ENCODE measurements at places on chromosomes 16 and 17.

DNA sequence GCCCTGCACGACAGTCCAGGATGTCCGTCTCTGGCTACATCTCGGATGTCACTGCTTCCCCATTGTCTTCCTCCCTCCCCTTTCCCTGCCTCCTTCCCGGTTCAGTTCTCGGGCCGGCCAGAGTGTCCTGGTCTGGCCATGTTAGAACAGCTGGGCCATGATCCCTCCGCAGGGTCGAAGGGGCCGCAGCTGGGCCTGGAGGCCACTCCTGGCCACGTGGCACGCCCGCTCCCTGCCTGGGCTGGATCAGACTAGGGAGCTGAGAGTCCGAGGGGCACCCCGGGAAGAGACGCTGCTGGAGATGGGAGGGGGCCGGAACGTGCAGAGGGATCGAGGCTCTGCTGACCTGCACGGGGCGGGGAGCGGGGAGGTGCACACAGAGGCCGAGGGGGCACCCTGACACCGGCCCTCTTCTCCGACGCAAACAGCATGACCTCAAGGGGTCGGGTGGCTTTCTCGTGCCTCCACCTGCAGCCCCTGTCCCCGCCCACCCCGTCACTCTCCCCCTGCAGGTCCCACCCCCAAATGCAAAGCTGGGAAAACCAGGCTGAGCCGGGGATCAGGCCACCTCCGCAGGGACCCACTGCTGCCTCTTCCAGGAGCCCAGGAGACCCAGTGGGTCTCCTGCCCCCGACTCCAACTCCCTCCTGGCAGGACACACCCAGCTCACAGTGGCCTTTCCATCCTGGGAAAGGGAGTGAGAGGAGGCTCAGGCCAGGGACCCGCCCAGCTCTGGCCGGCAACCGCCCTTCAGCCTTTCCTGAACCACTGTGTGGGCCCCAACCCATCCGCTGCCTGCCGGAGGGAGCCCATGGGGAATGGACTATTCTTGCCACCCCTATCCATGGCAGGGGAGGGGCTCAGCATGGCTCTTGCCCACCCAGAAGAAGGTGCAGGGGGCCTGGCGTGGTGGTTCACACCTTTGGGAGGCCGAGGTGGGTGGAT, 38.5 kb downstream of the CTU2 start:
- DNase-seq, result no peak

DNA sequence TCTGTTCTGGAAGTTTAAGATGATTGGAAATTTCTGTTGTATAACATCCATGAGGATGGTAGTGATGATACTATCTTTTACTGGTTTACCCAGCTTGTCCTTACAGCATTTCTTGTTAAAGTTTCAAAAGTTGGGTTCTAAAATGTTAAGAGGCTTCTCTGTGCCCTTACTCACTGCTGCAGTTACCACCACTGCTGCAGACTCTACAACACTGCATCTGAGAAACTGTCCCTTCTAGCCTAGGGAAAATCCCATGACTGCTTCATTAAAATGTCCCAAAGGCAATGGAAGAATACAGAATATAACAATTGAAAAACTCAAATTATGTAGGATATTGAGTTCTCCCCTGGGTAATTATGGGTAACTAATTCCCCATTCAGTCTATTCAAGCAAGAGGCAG, 3.8 kb upstream of the NSRP1 start:
- DNase-seq, result no peak

GRCh38 chr16:30896889-30897733, 697 bp downstream of the CTF1 start:
- DNase-seq, result peak; percentile 65

GRCh38 chr16:11205065-11205699, 50.8 kb downstream of the SOCS1 start:
- DNase-seq, result no peak

GRCh38 chr17:79609049-79609589, 1.7 kb downstream of the RBFOX3 start:
- DNase-seq, result no peak

DNA sequence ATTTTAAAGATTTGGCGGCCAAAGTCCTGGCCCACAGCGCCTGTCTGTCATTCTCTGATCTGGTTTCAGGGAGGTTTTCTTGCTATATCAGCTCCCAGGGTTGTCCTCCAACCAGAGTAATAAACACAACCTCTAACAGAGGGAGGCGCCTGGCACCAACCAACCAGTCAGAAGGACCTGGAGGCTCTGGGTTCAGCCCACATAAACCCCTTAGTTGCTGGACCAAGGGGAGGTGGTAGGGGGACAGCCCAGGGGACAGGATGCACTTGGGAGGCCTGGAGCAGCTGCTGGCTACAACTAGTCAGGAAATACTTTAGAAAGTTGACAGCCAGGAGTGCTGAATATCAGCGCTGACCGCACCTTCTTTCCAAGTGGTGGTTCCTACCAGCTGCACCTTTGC, 41.7 kb upstream of the CDRT4 start:
- no peak for DNase-seq

- no peak for DNase-seq
Observed at GRCh38 chr17:31596382-31597323, 205.2 kb downstream of the RAB11FIP4 start.

DNA sequence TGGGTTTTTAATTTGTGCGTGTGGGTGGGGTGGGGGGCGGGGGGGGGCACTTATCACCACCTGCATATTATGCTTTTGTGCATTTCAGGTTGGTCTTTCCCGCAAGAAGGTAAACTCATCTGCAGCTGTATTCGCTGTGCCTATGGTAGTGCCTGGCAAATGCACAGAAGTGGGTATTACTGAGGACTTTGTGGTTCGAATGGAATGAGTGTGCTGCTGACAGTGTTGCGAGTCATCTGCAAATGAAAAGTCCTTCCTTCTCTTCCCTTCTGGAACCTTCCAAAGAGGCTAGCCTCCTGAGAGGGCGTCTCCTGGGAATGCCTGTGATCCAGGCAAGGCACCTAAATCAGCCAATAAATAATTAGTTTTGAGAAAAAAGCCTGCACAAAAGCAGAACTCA, 532.9 kb downstream of the MAF start:
- no peak for DNase-seq

DNA sequence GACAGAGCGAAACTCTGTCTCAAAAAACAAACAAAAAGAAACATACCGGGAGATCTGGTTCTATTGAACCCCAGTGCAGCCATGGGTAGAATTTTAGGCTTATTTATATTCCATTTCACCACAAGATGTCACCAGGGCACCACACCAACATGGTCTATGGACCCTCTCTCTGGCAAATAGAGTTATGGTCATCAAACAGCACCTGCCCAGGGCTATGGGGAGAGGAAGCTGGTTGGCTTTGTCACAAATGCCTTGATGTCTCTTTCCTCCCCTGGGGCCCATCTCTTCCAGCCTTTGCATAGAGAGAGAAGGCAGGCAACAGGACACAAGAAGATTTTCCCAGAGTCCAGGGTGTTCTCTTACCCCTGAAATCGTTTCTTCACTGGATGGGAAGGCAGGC, 128.4 kb downstream of the WWOX start:
- no peak for DNase-seq

- no peak for DNase-seq
Observed at GRCh38 chr17:55410722-55411462, 10.7 kb downstream of the MMD start.

DNA sequence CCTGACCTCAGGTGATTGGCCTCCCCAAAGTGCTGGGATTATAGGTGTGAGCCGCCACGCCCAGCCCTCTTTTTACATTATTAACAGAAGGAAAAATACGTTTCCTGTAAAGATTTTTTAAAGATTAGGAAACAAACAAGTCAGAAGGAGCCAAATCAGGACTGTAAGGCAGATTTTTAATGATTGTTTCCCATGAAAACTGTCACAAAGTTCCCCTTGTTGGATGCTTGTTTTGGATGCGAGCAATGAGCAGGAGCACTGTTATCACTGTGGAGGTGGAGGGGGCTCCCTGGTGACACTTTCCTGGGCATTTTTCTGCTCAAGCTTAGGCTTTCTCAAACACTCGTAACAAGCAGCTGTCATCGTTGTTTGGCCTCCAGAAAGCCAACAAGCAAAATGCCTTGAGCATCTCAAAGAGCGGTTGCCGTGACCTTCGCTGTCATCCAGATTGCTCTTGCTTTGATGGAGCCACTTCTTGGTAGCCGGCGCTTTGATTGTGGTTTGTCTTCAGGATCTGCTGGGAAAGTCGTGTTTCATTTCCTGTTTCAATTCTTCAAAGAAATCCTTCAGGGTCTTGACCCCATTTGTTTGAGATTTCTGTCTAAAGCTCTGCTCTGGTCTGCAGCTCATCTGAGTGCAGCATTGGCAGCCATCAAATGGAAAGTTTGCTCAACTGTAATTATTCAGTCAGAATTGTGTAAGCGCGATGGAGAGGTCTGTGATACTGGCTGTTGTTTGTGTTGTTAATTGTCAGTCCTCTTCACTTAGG, 128.7 kb downstream of the RPTOR start:
- no peak for DNase-seq

GRCh38 chr16:66427871-66428681, 981 bp downstream of the BEAN1 start:
- no peak for DNase-seq

- no peak for DNase-seq
Observed at GRCh38 chr16:4392382-4393239, 21.0 kb downstream of the VASN start.

DNA sequence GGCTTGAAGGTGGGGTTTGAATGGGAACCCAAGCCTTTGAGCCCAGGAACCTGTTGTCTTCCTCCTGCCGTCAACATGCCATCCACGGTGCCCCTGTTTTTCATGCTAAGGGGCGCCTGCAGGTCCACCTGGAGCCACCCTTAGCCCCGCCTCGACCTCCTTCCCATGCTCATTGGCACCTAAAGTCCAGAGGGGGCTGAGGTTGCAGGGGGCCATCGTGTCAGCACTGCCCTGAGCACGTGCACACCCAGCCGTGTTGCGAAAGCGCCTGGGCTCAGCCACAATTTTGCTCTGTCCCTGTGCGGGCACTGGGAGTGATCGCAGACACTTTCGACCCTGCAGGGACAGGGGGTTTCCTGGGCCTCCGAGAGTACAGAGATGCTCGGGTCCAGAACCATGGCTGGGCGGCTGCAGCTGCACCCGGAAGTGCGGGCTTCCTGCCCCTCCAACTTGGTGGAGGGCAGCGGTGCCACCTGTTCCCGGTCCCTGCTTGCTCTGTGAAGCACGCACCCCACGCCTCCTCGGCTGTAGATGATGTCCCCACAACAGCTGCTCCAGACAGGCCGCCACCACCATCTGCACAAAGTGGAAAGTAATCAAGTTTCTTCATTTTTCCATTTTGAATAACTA, 454.7 kb downstream of the CDH8 start:
- DNase-seq, result no peak

DNA sequence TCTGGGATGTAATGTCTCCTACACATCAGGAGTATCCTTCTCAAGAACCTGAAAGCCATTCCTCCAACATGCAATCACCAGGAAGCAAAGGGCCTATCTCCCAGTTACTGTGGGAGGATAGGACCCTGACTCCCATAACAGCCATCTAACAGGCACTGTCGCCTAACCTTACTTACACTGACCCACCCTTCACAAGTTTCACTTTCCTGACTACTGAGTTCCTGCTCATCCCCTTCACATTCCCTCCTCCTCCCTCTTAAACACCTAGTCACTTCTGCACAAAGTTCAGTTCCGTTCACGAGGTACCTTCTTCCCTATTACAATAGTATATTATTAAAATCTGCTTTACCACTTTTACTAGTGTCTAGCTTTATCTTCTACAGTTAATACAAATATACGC, 1.3 kb downstream of the C17orf67 start:
- no peak for DNase-seq

DNA sequence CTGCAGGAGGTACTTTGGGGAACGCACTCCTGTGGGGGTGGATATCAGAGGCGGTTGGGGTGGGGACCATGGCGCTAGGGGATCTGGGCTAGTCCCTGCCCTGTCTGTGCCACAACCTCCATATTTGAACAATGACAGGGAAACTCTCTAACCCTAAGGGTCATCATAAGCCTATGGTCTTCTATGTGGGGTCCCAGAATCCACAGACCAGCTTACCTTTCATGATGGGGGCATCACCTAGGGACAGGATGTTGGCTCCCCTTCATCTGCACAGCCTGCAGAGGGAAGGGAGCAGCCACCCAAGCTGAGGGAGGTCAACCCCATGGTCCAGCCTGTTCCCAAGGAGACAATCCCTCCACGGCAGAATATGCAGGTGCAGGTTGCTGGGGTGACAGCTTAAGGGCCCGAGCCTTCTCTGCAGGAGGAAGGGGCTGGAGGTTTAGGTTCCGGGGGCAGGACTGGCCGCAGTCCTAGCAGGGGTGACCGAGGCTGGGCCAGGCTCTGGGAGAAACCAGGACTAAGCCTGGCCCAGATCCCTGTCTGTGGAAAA, 1.7 kb downstream of the ORAI3 start:
- DNase-seq, result no peak

DNA sequence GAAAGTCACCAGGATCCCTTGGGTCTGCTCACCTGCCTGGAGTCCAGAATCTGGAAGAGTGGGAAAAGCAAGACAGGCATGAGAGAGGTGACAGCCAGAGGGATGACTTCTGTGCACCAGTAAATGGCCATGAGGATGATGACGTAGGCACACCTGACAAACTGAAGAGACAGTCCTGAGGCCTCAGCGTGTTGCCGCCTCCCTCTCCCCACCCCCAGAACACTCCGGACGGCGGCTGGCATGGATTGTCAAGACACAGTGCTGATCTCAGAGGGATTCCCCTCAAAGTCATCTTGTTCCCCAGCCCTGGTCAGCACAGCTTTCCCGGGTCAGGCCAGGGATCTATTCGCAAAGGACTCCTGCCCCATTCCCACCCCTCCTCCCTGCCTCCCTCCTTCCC, 6.2 kb downstream of the SLC13A5 start:
- DNase-seq, result no peak

DNA sequence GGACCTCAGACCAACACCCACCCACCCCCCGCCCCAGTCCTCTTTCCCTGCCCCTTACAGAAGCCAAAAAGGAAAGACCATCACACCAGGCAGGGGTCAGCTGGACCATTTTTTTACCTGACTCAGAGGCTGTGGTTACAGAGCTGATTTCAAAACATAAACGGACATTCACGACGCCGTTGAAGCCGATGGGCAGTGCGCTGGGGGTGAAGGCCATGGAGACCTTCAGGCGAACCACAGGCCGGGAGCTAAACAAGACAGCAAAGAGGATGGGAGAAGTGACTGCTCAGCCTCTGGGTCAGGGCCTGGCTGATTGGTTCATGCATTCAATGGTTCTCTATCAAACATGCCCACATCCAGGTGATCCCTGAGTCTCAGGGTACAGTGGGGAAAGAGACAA, 24.1 kb downstream of the HASPIN start:
- no peak for DNase-seq

GRCh38 chr17:82882715-82883418, 43.0 kb upstream of the ZNF750 start:
- DNase-seq, result peak; percentile 86

- no peak for DNase-seq
Observed at GRCh38 chr17:36863676-36864612, 73.3 kb upstream of the LHX1 start.

- peak; percentile 22 for DNase-seq
Observed at GRCh38 chr17:49738456-49739163, 25.3 kb downstream of the FAM117A start.

- DNase-seq, result no peak
Observed at GRCh38 chr17:29590411-29591145, 1.1 kb upstream of the GIT1 start.

- DNase-seq, result no peak
Observed at GRCh38 chr17:6084311-6085161, 14.4 kb downstream of the WSCD1 start.
